ENCODE measurements at places on chromosomes 12 and 14.

DNA sequence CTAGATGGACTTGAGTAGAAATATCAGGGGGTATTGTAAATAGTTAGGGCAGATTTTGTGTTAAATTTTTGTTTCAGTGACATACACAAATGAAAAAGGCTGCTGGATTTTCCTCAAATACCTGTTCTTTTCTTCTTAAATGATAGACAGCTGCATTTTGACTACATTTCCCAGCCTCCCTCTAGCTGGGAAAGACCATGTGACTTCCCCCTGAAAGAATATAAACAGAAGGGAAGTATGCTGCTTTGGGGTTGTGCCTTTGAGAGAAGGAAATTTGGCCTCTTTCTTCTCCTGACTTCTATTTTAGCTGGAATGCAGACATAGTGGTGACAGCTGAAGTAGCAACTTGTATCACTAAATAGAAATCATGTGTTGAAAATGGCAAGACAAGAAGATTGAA lies 476.1 kb upstream of the SYT1 start:
- H3K27ac ChIP-seq, result no peak overlapping the region
- DNase-seq, result no peak
- no peaks in the 10 kb centered on the region for H3K27me3 ChIP-seq
- H3K36me3 ChIP-seq, result no peaks in the 10 kb centered on the region

- no peaks in the 10 kb centered on the region for H3K4me1 ChIP-seq
- H3K27ac ChIP-seq, result no peak overlapping the region
- H3K27me3 ChIP-seq, result no peaks in the 10 kb centered on the region
- DNase-seq, result no peak
Observed at GRCh38 chr12:88706286-88706685, 126.0 kb upstream of the KITLG start.

DNA sequence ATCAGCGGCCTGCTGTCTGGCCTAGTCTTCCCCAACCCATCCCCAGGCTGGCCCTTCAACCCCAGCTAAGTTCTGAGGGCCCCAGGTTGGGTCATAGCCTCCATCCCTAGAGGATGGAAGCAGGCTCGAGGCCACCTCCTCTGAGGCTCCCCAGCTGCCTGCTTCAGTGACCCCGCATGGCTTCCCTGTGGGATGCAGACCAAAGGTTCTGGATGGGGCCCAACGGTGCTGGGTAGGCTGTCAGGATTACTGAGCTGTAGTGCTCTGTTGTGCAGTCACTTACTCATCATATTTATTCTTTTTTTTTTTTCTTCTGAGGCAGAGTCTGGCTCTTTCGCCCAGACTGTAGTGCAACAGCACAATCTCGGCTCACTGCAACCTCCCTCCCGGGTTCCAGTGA lies 92.0 kb downstream of the IRF2BPL start:
- DNase-seq, result no peak
- no peak overlapping the region for H3K4me3 ChIP-seq

DNA sequence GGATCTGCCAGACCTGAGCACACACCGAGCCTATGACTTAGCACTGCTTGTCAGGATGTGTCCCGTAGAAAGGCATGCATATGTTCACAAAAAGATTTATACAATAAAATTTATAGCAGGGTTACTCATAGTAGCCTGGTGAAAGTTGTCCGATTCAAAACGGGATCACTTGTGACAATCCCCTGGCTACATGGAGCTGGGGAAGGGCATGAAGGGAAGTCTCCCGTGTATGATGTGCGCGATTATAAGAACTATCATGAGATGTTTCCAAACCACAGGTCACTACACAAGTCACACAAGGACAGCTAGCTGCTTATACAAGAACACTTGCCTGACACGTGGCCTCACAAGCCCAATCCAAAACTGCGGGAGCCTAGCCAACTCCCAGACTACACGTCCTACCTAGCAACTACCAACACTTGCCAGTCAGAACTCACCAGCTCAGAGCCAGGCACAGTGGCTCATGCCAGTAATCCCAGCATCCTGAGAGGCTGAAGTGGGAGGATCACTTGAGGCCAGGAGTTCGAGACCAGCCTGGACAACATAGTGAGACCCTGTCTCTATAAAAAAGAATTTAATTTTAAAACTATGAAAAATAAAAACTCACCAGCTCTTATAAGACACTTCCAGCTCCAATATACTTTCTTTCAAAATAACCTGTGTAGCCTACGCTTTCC lies 7.5 kb upstream of the CDCA4 start:
- H3K27me3 ChIP-seq, result no peaks in the 10 kb centered on the region
- no peak overlapping the region for H3K4me3 ChIP-seq
- H3K27ac ChIP-seq, result no peak overlapping the region
- H3K36me3 ChIP-seq, result no peaks in the 10 kb centered on the region
- no peak for DNase-seq

- no peak overlapping the region for H3K27ac ChIP-seq
- no peaks in the 10 kb centered on the region for H3K36me3 ChIP-seq
- H3K4me3 ChIP-seq, result no peak overlapping the region
- DNase-seq, result no peak
- H3K27me3 ChIP-seq, result no peaks in the 10 kb centered on the region
- H3K4me1 ChIP-seq, result no peaks in the 10 kb centered on the region
Observed at GRCh38 chr12:18217966-18218365, 43.4 kb upstream of the PIK3C2G start.
